Fibroblast of skin of left quadriceps (primary cell): ENCODE measurements at places on chromosomes 12 and 14.

DNA sequence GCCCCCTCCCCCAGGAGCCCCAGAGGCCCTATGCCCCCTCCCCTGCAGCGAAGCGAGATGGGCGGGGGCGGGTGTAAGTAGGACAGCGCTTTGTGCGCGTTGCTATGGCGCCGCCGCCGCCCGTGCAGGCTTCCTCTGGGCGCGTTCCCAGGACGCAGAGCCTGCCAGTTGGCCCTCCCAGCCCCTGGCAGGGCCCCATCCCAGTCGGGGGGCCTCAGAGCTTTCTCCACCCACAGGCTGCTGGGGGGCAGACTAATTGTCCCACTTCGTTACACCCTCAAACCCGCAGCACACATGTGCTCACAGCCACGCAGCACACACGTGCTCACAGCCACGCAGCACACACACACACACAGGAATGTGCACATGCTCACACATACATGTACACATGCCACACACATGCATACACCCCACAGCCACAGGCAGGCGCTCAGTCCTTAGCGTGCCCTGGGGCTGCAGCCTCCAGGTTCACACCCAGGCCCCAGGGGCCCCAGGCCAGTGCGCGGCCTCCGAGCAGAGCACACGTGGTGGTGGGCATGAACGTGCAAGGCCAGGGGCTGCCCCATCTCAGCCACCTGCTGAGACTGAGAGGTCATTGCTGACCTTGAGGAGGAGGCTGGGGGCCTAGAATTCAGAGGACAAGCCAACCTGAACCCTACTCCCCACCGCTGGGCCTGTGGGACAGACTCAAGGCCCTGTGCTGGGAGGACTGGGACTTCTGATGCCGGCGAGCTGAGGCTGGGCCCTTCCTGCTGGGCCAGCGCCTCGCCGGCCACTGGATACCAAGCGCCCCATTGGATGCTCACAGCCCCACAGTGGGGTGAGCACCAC is 15.6 kb downstream of the TRMT61A start:
- DNase-seq, result no peak

DNA sequence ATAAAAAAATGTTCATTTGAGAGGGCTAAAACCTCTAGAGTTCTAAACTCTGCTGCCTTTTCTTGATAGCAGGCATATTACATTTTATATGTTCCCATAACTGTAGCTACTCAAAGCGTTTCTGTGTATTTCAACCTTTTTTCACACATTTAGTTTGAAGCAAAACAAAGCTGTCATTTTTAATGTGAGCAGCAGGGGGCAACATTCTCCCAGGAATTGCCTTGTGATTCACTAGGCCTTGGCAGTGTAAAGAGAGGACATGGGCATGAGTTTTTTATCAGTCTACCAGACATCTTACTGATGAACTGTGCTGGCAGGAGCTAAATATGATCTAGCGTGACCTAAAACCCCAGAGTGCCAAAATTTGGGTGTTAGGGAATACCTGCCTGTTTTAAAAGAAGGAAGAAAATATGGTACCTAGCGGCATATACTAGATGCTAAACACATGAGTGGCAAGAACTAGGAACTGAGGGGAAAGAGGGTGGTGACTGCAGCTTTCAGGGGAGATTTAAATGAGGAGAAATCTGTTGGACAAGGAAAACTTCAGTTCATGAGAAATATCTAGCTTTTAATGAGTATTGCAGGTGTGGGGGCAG is 65.3 kb downstream of the IFT43 start:
- DNase-seq, result peak; percentile 31

DNA sequence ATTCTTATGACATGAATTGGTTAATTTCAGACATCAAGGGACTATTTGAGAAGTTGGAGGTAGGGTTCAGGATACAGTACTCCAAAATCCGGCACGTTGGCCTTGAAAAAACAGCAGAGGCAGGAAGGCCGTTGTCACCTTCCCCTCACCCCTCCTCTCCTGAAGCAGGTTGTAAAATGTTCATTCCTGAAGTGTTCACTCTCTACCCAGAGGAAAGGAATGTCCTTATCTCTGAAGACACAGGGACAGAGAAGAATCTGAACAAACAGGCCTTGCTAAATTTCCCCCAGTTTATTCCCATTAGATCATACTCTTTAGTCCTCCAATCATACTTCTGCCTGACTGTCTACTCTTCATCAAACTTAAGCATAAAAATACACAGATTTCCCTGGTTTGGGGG is 313.6 kb downstream of the ZFP36L1 start:
- DNase-seq, result no peak

DNA sequence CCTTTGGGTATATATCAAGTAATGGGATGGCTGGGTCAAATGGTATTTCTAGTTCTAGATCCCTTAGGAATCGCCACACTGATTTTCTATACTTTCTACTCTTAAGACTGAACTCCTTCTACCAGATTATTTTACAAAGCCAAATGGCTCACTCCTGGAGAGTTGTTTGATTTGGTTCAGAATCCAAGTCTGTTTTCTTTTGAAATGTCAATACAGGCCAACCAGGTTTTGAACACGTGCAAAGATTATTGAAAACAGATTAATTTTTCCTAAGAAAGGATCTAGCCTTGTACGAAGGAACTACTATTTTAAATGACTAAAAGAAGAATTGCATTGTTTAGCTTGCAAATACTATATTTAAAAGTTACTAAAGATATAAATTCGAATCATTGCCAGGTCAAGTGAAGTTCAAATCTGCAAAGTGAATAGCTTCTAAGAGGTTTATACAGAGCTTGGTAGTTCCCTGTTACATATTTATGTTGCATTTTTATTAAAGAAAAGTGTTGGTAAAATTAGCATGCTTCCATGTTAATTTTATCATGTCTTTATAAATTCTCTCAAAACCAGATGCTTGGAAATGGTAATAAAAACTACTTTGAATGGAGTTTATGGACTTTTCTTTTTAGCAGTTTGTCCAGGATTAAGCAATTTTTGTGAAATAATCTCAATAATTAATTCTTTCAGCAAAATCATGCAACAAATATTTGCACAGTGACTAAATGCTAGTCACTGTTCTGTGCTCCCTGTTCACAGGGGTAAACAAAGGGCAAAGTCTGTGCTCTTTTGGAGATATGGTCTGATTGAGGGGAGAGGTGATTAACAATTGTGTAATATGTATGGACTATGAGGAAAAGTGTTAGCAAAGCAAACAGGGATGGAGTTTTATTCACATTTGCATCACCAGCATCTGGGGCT is 38.9 kb downstream of the GPR65 start:
- no peak for DNase-seq

DNA sequence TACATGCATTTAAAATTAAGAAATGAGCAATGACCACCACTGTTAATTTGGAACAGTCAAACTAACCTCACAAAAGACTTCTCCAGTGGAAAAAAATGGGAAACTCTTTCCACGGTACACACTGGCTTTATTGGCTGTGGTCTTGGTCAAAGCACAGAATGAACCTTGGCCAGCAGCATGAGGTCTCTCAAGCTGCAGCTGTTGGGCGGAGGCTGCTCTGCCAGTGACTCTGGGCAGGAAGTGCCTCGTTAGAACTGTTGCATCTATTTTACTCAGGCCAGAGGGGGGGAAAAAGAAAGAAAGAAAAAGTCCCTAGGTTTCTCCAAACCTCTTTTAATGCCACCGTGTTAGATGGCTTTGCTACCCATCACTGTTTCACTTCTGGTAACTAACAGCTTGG is 279.8 kb upstream of the DIO2 start:
- DNase-seq, result no peak

GRCh38 chr14:103872481-103873113 is 25.2 kb upstream of the PPP1R13B start:
- no peak for DNase-seq

DNA sequence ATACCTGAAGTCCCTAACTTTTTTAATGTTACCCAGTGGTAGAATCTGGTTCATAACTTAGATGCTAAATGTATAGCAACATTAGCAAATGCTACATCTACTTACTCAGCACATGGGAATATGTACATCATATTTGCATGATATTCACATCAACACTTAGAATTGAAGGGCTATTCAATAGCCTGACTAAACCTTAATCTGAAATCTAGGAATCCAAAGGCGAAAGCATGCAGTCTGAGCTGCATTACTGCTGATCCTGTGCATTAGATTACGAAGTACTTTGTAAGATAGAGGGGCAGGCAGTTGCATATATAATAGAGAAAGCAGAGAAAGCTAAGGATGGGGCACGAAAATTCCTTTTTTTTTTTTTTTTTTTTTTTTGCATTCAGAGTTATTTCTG is 40.4 kb downstream of the SLC38A4 start:
- no peak for DNase-seq

DNA sequence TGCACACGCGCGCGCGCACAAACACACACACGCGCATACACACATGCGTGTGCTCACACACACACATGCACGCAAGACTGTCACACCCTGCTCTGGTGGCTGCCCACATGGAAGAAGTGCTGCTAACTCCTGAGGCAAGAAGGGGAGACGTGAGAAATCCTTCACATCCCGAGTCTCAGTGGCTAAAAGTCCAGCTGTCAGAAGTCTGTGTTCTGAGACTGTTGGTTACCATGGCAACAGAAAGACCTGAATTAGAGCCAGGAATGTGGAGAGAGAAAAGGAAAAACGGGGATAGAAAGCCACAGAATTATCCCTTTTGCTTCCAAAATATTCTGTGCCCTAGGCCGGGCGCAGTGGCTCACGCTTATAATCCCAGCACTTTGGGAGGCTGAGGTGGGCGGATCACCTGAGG is 71.2 kb downstream of the PPFIBP1 start:
- DNase-seq, result peak; percentile 77

DNA sequence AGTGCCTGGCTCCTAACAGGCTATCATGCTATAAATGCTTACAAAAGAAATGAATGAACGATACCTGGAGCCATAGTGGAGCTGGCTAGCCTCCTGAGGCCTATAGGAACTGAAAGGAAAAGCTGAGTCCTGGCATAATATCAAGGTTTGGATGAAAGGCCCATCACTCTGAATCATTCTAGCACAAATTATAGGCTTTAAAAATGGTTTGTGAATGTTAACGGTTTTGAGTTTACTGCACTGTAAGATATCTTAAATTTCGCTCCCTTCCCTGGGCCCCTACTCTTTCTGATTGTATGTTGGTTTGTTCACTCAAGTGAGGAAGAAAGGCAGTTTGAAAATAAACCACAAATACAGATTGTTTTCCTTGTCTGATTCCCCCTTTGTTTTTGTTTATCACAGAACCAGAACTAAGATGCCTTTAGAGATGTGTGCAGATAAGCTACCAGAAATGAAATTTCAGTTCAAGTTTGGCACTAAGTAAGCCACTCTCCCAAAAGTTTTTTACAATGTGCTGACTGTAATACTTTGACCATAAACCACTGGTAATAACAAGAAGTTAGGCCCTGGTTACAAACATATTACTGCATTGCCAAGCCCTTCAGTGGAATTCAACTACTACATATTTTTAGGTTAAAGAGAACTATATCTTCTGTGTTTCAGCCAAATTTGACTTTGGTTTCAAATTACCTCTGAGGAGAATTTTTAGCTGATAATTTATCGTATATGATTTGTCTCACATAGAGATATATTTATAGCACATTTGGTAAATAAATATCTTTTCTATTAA is 89.5 kb downstream of the ALX1 start:
- DNase-seq, result no peak

DNA sequence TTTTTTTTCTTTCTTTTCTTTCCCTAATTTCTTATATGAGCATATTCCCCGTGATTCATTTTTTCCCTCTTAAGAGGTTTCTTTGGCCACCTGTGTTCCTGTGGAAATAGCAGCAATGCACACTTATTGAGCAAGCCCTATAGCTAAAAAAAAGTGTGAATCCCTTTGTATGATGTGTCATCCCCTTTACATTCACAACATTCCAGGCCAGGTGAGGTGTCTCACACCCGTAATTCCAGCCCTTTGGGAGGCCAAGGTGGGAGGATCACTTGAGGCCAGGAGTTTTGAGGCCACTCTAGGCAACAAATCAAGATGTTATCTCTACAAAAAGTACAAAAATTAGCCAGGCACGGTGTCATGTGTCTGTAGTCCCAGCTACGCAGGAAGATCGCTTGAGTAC is 700.4 kb upstream of the TBX3 start:
- no peak for DNase-seq

DNA sequence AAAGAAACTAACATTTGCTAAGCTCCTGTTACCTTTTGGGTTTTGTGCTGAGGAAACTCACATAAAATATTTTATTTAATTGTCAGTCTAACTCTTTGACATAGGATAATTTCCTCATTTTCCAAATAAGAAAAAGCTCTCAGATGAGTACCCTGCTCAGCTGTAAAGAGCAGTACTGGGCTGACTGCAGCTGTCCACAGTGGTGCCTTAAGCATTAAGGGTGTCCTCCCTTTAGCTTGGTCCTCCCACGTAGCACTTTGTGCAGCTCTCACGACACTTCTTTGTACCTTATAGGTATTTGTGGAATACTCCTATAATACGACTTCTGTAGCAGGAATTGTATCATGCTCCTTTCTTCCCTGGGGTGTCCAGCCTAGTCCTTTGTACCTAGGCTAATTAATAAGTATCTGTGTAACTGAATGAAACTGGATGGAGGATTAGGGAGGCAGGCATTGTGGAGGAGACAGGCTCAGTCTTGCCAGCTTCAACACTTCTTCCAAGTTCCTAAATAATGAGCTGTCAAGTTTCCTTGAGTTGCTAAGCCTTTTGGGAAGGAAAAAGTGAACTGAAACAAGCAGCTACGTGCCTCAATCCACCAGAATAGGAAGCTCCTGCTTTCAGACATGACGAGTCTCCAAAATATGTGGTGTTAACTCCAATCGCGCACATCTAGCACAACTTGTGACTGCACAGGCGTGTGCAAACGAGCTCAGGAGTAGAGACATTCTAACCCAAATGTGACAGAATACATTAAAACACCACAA is 123.0 kb downstream of the SLC38A4 start:
- DNase-seq, result peak; percentile 27

DNA sequence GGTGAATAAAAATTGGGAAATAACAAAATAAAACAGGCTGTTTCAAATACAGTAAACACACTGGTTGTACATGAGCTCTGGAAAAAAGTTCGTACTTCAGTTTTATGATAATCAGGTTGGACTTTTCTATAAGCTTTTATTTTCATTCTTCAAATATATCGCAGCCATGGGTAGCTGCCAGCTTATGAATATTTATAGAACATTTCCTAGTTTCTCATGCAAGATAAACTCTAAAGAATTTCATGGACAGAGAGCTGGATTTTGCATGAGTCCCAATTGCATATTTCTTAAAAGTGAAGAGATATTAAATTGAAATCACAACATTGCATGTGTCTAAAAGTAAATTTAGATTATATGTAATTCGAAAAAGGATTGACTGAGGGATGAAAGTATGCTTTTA is 827.6 kb downstream of the SLC6A15 start:
- DNase-seq, result no peak

DNA sequence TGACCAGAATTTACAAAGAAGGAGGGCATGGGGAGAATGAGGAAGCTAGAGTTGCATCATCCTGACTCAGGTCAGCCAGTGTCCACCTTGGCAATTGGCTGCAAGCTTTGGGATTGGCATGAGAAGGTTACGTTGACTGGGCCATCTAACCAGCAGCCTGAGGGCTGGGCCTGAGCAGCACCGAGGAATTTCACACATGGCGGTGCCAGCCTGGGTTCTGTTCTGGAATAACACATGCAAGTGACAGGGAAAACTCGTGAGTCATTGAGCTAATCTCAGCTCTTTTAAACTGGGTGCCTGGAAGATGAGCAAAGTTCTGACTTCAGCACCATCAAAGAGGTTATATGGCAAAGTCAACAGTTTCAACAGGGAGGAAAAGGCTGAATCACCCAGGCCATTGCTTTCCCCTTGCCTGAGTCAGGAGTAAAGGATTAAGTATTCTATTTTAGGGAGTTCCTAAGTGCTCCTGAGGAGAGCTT is 543.2 kb upstream of the TBX3 start:
- DNase-seq, result peak; percentile 69
